ENCODE measurements at places on chromosomes 4 and X. TPM values are rescaled to one million over a fixed set of nuclear protein-coding genes. Genes with fewer than 3 reads are reported as not detected.

DNA sequence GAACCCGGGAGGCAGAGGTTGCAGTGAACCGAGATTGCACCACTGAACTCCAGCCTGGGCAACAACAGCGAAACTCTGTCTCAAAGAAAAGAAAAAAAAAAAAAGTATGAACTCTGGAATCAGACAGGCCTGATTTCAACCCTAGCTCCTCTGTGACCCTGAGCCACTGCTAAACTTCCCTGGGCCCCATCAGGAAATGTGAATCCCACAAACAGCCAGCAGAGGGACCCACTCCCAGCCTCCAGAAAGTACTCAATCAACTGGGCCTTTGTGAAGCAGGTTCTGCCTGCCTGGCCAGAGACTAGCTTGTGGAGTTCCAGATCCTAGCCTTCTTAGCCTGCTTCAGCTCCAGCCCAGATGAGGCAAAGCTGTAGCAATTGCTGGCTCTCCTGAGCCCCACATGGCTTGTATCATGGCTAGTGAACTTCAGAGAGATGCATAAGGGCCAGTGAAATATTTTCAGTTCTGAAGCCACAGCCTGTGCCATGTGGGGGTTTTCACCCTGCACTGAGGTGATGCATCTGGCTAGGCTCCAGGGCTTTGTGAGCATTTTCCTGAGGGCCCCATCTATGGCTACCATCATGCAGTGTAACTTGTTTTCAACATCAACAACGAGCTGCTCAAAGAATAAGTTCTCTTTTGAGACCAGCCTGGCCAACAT lies 7.2 kb upstream of the IDS start:
- peak; percentile 79 for DNase-seq

GRCh38 chrX:119685225-119686066 lies 7.5 kb downstream of the SEPTIN6 start:
- no peak for DNase-seq

Gene TMEM185A
- total RNA-seq = 17.4 TPM

Gene DUSP9
- 0.18 TPM for total RNA-seq

Gene SSX1
- not detected for total RNA-seq

Gene NUDT11
- total RNA-seq = not detected

Gene PAGE3
- total RNA-seq = not detected

Measured in stomach (tissue), 19 donors.